ENCODE measurements at places on chromosomes 1 and 21.

- DNase-seq = no peak
Observed at GRCh38 chr1:64839732-64840405, 95.0 kb downstream of the RAVER2 start.

DNA sequence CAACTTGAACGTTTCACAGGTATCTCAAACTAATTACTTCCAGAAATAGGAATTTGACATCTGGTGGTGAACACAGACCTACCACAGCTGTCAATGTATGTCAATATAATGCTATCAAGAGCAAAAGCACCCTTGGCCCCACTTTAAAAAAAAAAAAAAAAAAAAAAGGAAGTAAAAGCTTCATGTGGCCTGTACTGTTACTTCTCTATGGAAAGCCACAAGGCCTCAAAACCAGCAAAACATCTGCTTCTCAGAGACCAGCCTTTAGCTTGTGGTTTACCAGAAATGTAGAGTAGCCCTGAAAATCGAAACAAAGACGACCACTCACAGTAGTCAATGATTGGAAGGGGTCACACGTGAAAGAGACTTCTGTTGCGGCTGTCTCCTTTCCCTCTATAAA lies 109.6 kb downstream of the SLC45A1 start:
- no peak for DNase-seq

GRCh38 chr1:160011781-160012180 lies 20.0 kb downstream of the PIGM start:
- DNase-seq = no peak

GRCh38 chr1:235152235-235152634 lies 8.8 kb downstream of the RBM34 start:
- DNase-seq = no peak

DNA sequence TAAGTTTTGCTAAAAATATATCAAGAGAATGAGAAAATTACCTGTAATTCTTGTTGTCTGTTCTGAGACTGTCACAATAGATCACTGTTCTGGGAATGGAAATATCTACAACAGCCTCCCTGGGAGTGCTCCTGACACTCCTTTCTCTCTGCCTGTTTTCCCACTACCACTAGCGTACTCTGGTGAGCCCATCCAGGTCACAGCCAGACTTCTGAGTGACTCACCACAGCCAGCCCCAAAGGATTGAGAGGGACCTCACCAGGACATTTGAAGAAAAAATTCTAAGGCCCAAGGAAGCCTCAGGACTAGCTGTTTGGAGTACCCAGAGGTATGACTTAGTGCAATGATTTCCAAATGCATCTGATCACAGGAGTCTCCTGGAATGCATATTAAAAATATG lies 39.0 kb upstream of the TADA1 start:
- no peak for DNase-seq

Data from fibroblast of gingiva (primary cell).